ENCODE measurements at places on chromosomes 3 and 15.

DNA sequence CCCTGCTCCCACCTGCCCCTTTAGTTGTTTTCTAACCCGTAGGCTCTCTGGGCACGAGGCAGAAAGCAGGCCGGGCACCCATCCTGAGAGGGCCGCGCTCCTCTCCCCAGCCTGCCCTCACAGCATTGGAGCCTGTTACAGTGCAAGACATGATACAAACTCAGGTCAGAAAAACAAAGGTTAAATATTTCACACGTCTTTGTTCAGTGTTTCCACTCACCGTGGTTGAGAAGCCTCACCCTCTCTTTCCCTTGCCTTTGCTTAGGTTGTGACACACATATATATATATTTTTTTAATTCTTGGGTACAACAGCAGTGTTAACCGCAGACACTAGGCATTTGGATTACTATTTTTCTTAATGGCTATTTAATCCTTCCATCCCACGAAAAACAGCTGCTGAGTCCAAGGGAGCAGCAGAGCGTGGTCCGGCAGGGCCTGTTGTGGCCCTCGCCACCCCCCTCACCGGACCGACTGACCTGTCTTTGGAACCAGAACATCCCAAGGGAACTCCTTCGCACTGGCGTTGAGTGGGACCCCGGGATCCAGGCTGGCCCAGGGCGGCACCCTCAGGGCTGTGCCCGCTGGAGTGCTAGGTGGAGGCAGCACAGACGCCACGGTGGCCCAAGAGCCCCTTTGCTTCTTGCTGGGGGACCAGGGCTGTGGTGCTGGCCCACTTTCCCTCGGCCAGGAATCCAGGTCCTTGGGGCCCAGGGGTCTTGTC is 48.5 kb downstream of the PGPEP1L start:
- no peak overlapping the region for H3K27ac ChIP-seq
- H3K36me3 ChIP-seq = peaks cover 58% of the 10 kb centered on the region
- DNase-seq = no peak
- H3K27me3 ChIP-seq = no peaks in the 10 kb centered on the region
- H3K4me1 ChIP-seq = peaks cover 13% of the 10 kb centered on the region
- no peak overlapping the region for H3K4me3 ChIP-seq

GRCh38 chr3:6540981-6541380 is 319.9 kb upstream of the GRM7 start:
- H3K27me3 ChIP-seq = no peaks in the 10 kb centered on the region
- no peaks in the 10 kb centered on the region for H3K36me3 ChIP-seq
- DNase-seq = no peak
- H3K4me3 ChIP-seq = no peak overlapping the region

- no peak overlapping the region for H3K27ac ChIP-seq
- no peaks in the 10 kb centered on the region for H3K36me3 ChIP-seq
- H3K4me1 ChIP-seq = no peaks in the 10 kb centered on the region
- no peak overlapping the region for H3K4me3 ChIP-seq
Measured at GRCh38 chr3:109021556-109021955, 67.9 kb upstream of the GUCA1C start.

GRCh38 chr3:68206524-68207117 is 552.2 kb upstream of the SUCLG2 start:
- H3K4me1 ChIP-seq = no peaks in the 10 kb centered on the region
- no peaks in the 10 kb centered on the region for H3K36me3 ChIP-seq
- no peaks in the 10 kb centered on the region for H3K27me3 ChIP-seq

- no peaks in the 10 kb centered on the region for H3K27me3 ChIP-seq
- H3K36me3 ChIP-seq = no peaks in the 10 kb centered on the region
- no peak overlapping the region for H3K4me3 ChIP-seq
- DNase-seq = peak; percentile 68
Measured at GRCh38 chr3:151912028-151912427, 38.6 kb downstream of the SUCNR1 start.

DNA sequence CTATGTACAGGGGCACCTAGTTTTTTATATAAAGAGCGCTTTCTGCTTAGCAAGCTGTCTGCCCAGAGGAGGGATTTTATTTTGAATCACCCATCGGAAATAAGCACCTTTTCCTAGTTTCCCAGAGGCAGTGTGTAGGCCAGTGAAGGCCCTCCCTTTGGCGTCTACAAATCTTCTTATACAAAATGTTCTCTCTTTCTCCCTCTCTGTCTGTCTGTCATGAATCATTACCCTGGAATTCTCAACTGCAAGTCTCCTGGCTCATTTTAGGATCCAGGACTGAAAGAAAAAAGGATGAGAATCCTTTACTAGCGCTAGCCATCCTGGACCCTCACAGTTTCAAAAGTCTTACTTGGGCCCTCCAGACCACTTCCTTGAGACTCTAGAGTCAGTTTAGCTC is 728.1 kb downstream of the OTOL1 start:
- no peaks in the 10 kb centered on the region for H3K36me3 ChIP-seq
- H3K4me1 ChIP-seq = no peaks in the 10 kb centered on the region
- no peaks in the 10 kb centered on the region for H3K27me3 ChIP-seq
- DNase-seq = no peak
- no peak overlapping the region for H3K27ac ChIP-seq

- H3K4me3 ChIP-seq = no peak overlapping the region
- no peak overlapping the region for H3K27ac ChIP-seq
- peaks cover 14% of the 10 kb centered on the region for H3K4me1 ChIP-seq
- H3K36me3 ChIP-seq = no peaks in the 10 kb centered on the region
Measured at GRCh38 chr15:82100111-82100929, 54.5 kb upstream of the MEX3B start.

DNA sequence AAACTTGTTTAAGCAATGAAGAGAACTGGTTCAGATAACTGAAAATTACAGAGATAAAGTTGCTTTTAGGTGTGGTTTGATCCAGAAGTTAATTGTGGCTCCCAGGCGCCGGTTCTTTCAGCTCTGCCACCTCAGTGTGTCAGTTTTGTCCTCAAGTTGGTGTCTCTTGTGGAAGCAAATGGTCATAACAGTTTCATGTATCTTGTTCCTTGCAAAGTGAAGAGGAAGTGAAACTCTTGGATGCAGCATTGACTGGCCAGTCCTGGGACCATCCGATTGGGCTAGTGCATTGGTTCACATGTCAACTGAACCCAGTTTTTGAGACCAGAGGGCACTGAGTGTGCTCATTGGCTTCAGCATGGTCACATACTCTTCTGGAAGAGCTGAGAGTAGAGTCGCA is 181.4 kb upstream of the GRM7 start:
- DNase-seq = no peak
- no peaks in the 10 kb centered on the region for H3K4me1 ChIP-seq
- no peak overlapping the region for H3K27ac ChIP-seq
- no peaks in the 10 kb centered on the region for H3K36me3 ChIP-seq

- no peak overlapping the region for H3K27ac ChIP-seq
- no peaks in the 10 kb centered on the region for H3K36me3 ChIP-seq
- H3K4me3 ChIP-seq = no peak overlapping the region
- no peaks in the 10 kb centered on the region for H3K4me1 ChIP-seq
- no peaks in the 10 kb centered on the region for H3K27me3 ChIP-seq
Measured at GRCh38 chr3:192246847-192247559, 480.3 kb downstream of the FGF12 start.

- H3K4me1 ChIP-seq = no peaks in the 10 kb centered on the region
- no peaks in the 10 kb centered on the region for H3K27me3 ChIP-seq
- DNase-seq = no peak
- no peak overlapping the region for H3K27ac ChIP-seq
Measured at GRCh38 chr3:54185740-54186139, 63.4 kb downstream of the CACNA2D3 start.

- no peaks in the 10 kb centered on the region for H3K27me3 ChIP-seq
- DNase-seq = peak; percentile 69
- H3K27ac ChIP-seq = no peak overlapping the region
- no peak overlapping the region for H3K4me3 ChIP-seq
- peaks cover 27% of the 10 kb centered on the region for H3K4me1 ChIP-seq
- no peaks in the 10 kb centered on the region for H3K36me3 ChIP-seq
Measured at GRCh38 chr3:160134964-160135363, 90.3 kb upstream of the C3orf80 start.

DNA sequence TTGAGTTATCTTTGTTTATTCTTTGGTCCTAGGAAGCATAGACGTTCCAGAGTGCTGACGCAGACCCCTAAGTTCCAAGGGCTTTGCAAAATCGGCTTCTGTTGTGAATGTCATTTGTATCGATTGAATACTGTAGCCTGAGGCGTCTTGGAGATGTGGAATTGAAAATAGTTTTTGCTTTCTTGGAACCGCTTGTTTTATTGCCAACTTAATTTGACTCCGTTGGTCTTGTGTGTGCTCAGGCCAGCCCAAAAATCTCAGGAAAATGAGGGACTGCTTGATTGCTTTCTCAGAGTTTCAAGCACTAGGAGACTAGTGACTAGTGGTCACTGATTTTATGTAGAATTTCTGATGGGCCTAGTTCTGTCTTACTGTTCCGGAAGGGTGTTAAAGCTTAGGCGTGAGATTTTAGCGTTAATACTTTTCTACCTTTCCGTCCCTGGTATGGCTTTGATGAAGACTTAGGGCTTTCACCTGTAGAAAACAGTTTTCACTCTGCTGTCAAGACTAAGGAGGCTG is 263 bp upstream of the UTS2B start:
- peak overlapping the region; percentile 85 for H3K4me3 ChIP-seq
- H3K27ac ChIP-seq = peak overlapping the region; percentile 89
- no peaks in the 10 kb centered on the region for H3K36me3 ChIP-seq
- H3K27me3 ChIP-seq = no peaks in the 10 kb centered on the region
- peak; percentile 77 for DNase-seq
- peaks cover 29% of the 10 kb centered on the region for H3K4me1 ChIP-seq

- peaks cover 43% of the 10 kb centered on the region for H3K36me3 ChIP-seq
- DNase-seq = peak; percentile 81
- H3K27me3 ChIP-seq = no peaks in the 10 kb centered on the region
- peaks cover 25% of the 10 kb centered on the region for H3K4me1 ChIP-seq
Measured at GRCh38 chr15:59180945-59181600, 25.6 kb upstream of the LDHAL6B start.

DNA sequence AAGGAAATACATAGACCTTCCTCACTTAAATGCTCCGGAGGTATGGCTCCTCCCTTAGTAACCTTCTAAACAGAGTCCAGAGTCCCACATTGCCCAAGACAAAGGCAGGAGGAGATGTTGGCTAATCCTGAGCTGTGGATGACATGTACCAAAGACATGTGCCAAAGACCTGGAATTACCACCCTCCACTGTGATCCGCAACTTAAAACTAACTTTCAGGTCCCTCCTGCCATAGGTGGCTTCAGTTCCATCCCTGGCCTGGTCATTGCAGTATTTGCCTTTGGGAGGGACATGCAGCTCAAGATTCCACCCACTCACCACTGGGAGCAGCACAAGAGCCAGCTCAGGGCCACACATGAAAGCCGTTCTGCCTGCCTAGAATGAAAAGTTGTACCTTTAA is 28.0 kb downstream of the MYZAP start:
- peak; percentile 20 for DNase-seq
- no peaks in the 10 kb centered on the region for H3K27me3 ChIP-seq
- no peak overlapping the region for H3K4me3 ChIP-seq
- H3K27ac ChIP-seq = no peak overlapping the region

GRCh38 chr3:98800401-98800800 is 37.3 kb downstream of the ST3GAL6 start:
- no peak overlapping the region for H3K27ac ChIP-seq
- H3K36me3 ChIP-seq = peaks cover 76% of the 10 kb centered on the region
- no peaks in the 10 kb centered on the region for H3K4me1 ChIP-seq
- no peak overlapping the region for H3K4me3 ChIP-seq
- DNase-seq = no peak

GRCh38 chr3:44954962-44955361 is 21.0 kb downstream of the ZDHHC3 start:
- H3K4me1 ChIP-seq = no peaks in the 10 kb centered on the region
- no peaks in the 10 kb centered on the region for H3K27me3 ChIP-seq
- H3K4me3 ChIP-seq = no peak overlapping the region
- peak; percentile 33 for DNase-seq
- H3K27ac ChIP-seq = no peak overlapping the region
- H3K36me3 ChIP-seq = no peaks in the 10 kb centered on the region

GRCh38 chr3:106184540-106185457 is 316.0 kb upstream of the CBLB start:
- peaks cover 9% of the 10 kb centered on the region for H3K4me1 ChIP-seq
- no peaks in the 10 kb centered on the region for H3K36me3 ChIP-seq
- no peaks in the 10 kb centered on the region for H3K27me3 ChIP-seq
- DNase-seq = no peak
- no peak overlapping the region for H3K27ac ChIP-seq
- no peak overlapping the region for H3K4me3 ChIP-seq

GRCh38 chr3:182465301-182466185 is 327.8 kb upstream of the ATP11B start:
- no peak for DNase-seq
- no peaks in the 10 kb centered on the region for H3K4me1 ChIP-seq
- no peak overlapping the region for H3K4me3 ChIP-seq
- H3K27me3 ChIP-seq = no peaks in the 10 kb centered on the region

DNA sequence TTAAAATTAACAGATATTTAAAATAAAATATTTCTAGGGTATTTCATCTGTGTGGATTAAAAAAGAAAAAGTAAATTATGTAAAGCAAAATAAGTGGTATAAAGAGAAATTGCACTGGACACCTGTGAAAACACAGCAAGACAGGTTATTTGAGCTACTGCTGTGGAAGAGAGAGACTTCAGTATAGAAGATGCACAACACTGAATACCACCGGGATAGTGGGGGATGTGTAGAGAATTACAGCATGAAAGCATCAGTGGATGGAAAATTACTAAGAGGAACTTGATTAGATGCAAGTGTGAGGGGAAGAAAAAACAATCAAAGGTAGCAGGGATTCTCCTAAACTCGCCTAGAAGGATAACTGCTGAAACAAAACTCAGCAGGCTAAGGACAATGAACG is 1242.5 kb upstream of the GBE1 start:
- H3K4me3 ChIP-seq = no peak overlapping the region
- no peak overlapping the region for H3K27ac ChIP-seq
- H3K36me3 ChIP-seq = no peaks in the 10 kb centered on the region

DNA sequence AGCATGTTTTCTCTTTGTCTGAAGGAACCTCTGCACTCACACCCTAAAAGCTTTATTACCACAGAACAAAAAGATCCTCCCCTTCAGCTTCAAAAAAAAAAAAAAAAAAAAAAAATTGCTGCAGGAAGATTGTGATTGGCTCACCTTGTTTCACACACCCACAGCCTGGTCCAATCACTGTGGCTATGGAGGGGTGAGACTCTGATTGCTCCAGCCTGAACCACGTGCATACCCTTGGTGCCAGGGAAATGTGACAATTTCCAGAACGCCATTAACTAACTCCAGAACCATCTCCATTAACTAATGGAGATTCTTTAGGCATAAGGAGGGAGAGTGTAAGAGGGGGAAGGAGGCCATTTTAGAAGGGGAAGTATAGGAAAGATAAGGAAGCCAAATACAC is 106.5 kb upstream of the CRBN start:
- no peak for DNase-seq
- no peaks in the 10 kb centered on the region for H3K4me1 ChIP-seq
- no peak overlapping the region for H3K4me3 ChIP-seq
- H3K27me3 ChIP-seq = no peaks in the 10 kb centered on the region
- no peak overlapping the region for H3K27ac ChIP-seq
- H3K36me3 ChIP-seq = no peaks in the 10 kb centered on the region
